ENCODE measurements at places on chromosomes 2 and 18.

- DNase-seq, result peak; percentile 97
Measured at GRCh38 chr2:1731963-1732768, 12.1 kb downstream of the PXDN start.

- DNase-seq, result peak; percentile 50
Measured at GRCh38 chr18:44589693-44590355, 90.9 kb upstream of the SETBP1 start.

- no peak for DNase-seq
Measured at GRCh38 chr2:174597345-174598047, at the start of gene WIPF1. Gene WIPF1, minus strand, starts transcription at chr2:174597804. Its CDS starts 12,231 bp downstream, at chr2:174585573.

- no peak for DNase-seq
Measured at GRCh38 chr2:174775571-174775980, 11.3 kb upstream of the CHRNA1 start.

DNA sequence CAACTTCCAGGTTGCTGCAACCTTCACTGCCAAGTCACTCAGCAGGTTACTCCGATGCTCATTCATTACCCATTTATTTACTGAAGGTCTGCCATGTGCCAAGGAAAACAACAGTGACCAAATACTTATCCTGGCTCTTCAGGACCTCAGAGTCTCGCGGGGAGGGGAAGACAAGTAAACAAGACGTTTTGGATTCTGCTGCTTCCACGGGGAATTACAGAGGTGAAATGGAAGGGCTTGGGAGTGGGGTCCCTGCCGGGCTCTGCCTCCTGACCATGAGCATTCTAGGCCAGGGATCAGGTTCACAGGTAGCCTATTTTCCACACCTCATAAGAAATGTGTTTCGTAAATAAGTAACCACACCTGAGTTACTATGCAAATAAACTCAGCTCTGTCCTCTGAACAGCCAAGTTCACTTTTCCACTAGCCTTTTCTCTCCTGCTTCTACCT, 68.1 kb downstream of the CLHC1 start:
- DNase-seq, result no peak

GRCh38 chr18:60202708-60203107, 169.9 kb downstream of the MC4R start:
- no peak for DNase-seq

GRCh38 chr18:60493066-60493465, 120.5 kb upstream of the MC4R start:
- DNase-seq, result no peak

- no peak for DNase-seq
Measured at GRCh38 chr2:127671557-127672302, 3.6 kb downstream of the LIMS2 start.

DNA sequence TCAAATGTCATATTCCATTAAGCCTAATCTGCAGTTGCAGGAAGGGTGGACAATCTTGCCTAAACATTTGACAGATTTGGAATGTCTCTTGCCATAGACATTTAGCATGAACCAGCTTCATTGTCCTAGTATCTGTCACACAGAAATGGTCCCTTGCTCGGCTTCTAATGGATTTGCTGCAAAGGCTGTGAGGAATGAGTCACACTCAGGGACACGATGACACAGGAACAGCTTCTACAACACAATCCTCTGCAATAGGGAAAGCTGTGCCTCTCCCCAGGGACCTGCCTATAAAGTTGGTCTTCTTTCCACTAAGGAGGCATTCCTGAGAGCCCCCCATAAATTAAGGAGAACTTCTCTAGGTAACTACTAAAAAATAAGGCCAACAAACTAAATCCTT, 155.1 kb upstream of the L3MBTL4 start:
- no peak for DNase-seq

GRCh38 chr2:37642907-37643729, 28.3 kb downstream of the CDC42EP3 start:
- no peak for DNase-seq

GRCh38 chr2:39411181-39411944, 25.7 kb downstream of the MAP4K3 start:
- DNase-seq, result peak; percentile 59

DNA sequence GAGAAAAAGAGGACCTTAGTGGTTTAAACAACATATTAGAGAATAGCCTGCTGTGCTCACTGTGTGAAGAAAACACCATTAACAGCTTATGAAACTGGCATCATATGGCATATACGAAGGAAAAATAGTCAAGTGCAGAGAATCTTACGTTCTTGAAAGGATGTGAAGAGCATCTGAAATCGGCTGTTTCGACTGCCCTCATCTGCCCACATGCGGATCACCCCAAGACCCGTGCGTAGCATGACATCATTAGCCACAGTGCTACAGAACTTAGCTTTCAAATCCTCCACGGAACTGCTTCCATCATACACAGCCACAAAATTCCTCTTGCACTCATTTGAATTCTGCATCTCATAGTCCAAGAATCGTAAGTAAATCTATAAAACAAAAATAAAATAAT, 84.3 kb downstream of the NETO1 start:
- no peak for DNase-seq

DNA sequence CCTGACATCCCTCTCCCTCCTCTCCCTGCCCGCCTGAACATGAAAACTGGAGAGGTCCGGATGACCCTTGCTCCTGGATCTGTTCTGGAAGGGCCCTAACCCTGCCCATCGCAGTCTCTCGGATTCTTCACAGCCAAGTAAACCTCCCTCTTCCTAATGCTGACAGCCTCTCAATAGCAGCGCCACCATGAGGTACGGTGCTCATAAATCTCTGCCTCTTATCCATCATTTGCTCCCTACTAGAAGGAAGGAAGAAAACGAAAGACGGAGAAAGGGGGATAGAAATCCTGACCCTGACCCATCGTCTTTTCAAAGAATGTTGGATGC, 257.9 kb downstream of the BCL11A start:
- DNase-seq, result no peak

GRCh38 chr2:147045113-147045512, 799.7 kb upstream of the ACVR2A start:
- no peak for DNase-seq

GRCh38 chr2:58870704-58871103, 629.6 kb upstream of the FANCL start:
- no peak for DNase-seq

- DNase-seq, result no peak
Measured at GRCh38 chr18:54222922-54223567, 1.4 kb downstream of the MBD2 start.

GRCh38 chr2:80560326-80560725, 255.8 kb upstream of the LRRTM1 start:
- no peak for DNase-seq

DNA sequence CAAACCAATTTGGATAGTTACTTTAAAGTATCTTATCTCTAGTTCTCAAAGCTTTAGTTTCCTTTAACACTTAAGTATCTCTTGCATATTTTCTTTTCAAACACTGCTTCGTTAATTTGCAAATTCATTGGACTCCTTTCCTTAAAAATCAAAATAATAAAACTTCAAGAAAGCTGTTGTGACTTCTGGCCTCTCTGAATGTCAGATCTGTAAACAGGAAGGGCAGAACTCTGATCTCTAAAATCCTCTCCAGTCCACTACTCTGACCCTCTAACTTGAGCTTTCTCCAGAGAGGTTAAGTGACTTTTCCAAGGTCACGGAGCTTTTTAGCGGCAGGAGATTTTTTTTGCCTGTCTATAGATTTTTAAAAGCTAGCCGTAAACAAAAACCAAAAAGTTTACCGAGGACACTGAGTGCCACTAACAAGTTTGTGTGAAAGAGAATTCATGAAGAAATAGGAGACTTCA, 155.5 kb downstream of the TGIF1 start:
- DNase-seq, result no peak

DNA sequence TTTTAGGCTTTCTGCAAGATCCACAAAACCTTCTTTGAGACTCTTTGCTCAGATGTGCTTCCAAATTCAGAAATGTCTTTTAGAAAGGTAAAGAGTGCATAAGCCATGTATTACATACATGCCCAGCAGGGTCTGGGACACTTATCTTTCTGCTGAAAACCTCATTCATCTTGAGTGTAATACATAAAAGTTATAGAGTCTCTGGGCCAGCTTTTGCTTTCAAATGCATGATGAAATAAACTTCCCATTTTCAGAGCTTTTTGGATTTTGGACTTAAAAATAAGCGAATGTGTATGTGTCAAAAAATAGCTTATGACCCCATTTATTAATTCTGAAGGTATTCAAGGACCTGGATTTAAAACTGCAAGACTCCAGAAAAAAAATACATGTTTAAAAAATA, 8.0 kb downstream of the CYRIA start:
- no peak for DNase-seq

DNA sequence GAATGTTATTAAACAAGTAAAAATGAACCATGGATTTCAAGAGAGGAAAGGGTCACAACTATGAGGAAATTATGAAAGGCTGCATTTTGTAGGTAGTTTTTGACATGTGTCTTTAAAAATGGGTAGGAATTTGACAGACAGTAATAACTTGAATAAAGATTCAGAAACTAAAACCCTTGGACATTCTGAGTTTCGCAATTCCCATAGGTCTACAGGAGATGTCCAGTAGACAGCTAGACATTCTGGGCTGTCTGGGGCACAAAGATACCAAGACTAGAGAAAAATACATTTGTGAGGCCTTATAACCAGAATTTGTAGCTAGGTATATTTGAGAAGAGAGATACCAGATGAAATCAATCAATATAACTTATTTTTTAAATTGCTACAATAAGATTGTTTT, 42.3 kb downstream of the DNAJC10 start:
- DNase-seq, result no peak

GRCh38 chr2:215352602-215353001, 40.7 kb downstream of the ATIC start:
- no peak for DNase-seq

DNA sequence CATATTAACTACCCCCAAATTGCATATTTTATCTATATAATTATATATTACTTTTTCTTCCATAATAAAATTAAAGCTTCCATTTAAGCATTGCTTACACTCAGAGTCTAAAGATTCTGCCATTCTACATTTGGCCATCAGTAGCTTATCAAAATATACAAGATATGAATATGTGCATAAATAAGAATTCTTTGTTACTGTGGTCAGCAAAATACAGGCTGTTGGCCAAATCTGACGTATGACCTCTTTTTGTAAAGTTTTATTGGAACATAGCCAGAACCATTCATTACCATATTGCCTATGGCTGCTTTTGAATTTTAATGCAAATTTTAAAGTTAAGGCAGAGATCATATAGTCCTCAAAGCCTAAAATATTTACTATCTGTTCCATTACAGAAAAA, 643.9 kb upstream of the VRK2 start:
- DNase-seq, result no peak

DNA sequence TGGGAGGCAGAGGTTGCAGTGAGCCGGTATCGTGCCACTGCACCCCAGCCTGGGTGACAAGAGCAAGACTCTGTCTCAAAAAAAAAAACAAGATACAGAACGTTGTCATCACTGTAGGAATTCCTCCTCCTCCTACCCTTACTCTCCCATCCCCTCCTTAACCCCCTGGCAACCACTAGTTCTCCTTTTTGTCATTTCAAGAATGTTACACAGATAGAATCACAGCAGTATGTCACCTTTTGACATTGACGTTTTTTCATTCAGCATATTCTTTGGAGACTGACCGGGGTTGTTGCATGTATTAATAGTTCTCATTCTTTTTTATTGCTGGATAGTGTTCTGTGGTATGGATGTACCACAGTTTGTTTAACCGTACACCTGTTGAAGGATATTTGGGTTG, 32.4 kb downstream of the TTLL4 start:
- no peak for DNase-seq

- no peak for DNase-seq
Measured at GRCh38 chr18:5414546-5414945, 119.0 kb upstream of the ZBTB14 start.

DNA sequence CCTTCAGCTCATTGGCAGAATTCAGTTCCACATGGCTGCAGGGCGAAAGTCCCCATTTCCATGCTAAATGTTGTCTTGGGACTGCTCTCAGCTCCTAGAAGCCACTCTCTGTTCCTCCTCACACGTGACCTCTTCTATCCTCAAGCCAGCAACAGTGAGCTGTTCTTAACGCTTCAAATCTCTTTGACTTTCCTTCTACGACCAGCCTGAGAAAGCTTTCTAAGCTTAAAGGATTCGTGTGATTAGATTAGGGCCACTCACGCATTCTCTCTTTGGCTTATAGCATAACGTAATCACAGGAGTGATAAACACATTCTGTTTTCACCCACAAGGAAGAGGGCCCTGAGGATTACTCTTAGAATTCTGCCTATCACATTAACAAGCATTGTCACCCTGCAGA, 29.8 kb upstream of the LAMA1 start:
- DNase-seq, result no peak

DNA sequence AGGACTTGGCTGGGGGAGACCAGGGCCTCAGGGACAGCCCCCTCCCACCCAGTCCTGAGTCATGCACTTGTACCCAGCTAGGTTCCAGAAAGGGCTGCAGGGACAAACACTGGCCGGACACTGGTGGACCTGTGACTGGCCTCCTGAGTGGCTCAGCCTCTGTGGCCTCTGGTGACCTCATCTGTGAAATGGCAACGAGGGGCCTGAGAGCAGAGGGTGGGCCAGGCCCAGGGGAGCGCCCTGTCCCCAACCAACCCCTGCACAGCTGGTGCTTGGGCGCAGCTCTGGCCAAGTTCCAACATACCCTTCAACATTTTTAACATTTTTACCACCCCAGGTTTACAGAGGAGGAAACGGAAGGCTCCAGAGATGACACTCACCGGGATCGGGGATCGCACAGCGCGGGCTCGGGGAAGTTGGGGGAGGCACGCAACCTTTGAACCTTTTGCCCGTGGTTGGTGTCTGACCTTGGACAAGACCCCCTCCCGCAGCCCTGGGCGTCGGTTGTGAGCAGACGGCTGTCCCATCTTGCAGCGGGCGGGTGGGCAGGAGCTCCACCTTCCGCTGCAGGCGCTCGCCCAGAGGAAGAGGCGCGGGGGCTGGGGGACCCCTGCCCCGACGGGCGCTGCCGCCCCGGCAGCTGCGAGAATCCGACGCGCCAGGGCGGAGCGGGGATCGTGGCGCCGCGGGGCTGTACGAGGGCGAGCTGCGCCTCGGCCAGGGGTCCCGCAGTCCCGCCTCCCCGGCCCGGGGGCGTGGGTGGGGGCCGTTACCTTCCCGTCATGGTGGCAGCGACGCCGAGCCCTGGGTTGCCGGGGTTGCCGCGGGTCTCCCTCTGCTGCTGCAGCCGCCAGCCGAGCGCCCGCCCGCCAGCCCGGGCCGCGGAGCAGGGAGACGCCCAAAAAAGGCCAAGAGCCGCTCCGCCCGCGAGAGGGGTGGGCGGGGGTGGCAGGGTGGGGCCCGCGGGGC, 805 bp downstream of the LIMS2 start:
- DNase-seq, result no peak

Data from BJ (cell line).